ENCODE measurements at places on chromosomes 2 and 18.

GRCh38 chr2:65366595-65367125 is 65.7 kb downstream of the SPRED2 start:
- no peak for DNase-seq

GRCh38 chr18:3824101-3824500 is 374.1 kb downstream of the TGIF1 start:
- DNase-seq: no peak

- no peak for DNase-seq
These were observed 8.7 kb upstream of the RPRD1A start for GRCh38 chr18:36075862-36076587.

DNA sequence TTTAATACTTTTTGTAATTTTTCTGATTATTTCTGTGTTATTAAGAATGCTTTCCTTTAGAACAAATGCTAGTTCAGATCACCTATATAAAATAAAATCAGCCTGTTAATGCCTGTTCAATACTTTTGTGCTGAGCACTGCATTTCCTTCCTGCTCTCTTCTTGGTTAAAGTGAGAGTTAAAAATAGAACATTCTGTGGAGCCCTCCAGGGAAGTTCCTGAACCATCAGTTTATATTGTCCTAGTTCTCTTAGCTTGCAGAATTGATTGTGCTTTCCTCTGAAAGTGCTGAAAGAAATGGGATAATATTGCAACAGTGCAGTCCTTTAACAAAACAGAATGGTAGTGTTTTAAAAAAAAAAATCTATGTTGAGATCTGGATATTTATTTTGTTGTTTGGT is 74.6 kb upstream of the UBXN4 start:
- no peak for DNase-seq

GRCh38 chr2:10028988-10029874 is 14.1 kb upstream of the KLF11 start:
- DNase-seq: peak; percentile 85

DNA sequence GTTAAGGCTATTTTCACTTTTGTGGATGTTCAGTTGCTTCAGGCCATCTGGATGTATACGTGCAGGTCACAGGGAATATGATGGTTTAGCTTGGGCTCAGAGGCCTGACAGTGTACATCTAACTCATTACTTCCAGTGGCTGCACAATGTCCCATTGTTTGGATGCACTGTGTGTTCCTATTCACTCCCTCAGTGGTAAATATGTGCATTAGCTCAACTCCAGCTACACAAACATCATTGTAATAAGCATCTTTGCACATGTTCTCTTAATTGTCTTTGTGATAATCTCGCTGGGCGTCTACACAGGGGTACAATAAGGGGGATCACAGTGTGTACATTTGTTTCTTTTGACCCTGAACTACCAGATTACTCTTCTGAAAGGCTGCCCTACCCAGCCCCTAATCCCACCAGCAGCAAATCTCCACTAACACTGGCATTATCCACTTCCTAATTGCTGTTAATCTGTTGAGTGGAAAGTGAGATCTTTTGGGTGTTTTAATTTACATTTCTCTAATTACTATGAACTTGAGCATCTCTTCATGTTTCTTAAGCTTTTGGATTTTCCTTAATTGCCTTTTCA is 56.1 kb upstream of the POLE4 start:
- no peak for DNase-seq

- no peak for DNase-seq
These were observed 12.7 kb upstream of the BOK start for GRCh38 chr2:241545523-241546473.

GRCh38 chr2:33425586-33426031 is 50.8 kb upstream of the RASGRP3 start:
- DNase-seq: no peak

GRCh38 chr2:238939074-238939473 is 91.2 kb downstream of the TWIST2 start:
- peak; percentile 59 for DNase-seq

- DNase-seq: no peak
These were observed 558.3 kb upstream of the GCFC2 start for GRCh38 chr2:76268902-76269620.

DNA sequence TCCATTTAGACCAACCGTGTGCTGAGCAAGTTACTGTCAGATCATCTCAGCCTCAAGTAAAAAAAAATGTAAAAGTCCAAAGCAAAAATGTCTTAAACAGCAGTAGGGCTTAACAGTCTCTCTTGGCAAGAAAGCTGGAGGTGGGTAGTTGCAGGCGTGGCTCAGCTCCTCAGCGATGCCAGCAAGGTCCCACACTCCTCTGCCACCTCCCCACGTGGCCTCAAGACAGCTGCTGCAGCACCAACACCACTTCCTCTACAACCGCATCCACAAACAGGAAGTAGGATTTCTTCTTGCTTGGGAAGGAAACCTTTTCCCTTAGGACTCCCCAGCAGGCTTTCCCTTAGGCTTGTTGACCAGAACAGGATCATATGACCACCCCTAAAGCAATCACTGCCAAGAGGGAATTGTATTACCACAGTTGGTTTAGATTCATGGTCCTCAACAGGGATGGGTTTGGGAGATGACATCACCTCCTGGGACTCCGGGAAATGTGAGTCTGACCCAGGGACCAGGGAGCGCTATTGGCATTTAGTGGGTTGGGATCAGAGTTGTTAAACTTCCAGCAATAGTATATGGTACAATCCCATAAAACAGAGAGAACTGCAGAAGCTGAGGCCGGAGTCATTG is 97.1 kb downstream of the MAPK4 start:
- no peak for DNase-seq

GRCh38 chr18:38551881-38552280 is 986.3 kb upstream of the CELF4 start:
- no peak for DNase-seq

- DNase-seq: no peak
These were observed 94.8 kb upstream of the STPG4 start for GRCh38 chr2:47249931-47250330.

DNA sequence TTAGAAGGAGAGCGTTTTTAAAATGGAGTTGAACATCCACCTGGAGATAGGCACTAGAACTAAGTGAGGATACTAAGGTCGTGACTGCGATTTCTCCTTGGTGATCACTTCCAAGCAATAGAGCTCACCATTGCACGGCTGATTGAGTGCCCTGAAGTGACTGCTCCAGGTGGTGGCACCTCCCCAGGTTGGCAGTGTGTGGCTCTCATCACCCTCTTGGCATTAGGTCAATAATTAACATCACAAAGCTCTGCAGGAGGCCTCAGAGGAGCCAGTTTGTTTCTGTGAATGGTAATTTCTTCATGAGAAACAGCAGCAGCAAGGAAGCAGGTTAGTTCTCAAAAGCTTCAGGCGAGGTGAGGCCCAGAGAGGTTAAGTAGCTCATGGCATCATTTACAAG is 259.6 kb downstream of the CLIP4 start:
- no peak for DNase-seq

DNA sequence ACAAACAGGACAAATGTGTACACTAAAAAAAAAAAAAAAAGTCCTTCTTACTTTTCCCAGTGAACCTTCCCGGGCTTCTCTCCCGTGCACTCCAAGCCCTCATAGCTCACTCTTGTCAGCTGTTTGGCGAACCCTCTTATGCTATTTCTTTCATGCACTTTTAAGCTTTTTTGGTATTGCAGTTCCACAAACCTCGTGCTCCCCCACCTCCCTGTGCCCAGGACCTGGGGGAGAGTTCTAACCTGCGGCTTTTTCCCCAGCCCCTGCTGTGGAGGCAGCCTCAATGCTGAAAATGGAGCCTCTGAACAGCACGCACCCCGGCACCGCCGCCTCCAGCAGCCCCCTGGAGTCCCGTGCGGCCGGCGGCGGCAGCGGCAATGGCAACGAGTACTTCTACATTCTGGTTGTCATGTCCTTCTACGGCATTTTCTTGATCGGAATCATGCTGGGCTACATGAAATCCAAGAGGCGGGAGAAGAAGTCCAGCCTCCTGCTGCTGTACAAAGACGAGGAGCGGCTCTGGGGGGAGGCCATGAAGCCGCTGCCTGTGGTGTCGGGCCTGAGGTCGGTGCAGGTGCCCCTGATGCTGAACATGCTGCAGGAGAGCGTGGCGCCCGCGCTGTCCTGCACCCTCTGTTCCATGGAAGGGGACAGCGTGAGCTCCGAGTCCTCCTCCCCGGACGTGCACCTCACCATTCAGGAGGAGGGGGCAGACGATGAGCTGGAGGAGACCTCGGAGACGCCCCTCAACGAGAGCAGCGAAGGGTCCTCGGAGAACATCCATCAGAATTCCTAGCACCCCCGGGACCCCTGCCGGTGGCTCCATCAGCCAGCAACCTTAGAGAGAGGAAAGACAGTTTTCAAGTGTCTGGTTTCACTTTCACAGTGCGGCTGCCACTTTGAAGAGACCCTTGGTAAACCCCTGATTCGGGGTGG is 826 bp downstream of the KCNE4 start:
- DNase-seq: no peak

DNA sequence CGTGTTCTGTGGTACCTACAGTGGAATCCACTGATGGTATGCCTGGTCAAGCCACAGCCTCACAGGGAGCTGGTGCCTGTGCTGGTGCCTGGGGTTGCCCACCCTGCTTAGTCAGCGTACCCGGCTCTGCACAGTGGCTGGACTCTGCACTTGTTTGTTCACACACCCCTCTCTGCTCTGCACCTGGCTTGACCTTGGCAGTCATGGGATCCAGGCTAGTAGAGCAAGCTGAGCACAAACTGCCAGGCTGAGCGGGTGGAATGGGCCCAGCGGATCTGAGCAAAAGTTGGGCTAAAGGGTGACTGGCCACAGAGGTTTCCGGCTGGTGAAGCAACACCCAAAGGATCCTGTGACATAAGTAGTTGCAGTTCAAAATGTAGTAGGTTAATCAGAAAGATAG is 163.5 kb downstream of the CDH19 start:
- no peak for DNase-seq

DNA sequence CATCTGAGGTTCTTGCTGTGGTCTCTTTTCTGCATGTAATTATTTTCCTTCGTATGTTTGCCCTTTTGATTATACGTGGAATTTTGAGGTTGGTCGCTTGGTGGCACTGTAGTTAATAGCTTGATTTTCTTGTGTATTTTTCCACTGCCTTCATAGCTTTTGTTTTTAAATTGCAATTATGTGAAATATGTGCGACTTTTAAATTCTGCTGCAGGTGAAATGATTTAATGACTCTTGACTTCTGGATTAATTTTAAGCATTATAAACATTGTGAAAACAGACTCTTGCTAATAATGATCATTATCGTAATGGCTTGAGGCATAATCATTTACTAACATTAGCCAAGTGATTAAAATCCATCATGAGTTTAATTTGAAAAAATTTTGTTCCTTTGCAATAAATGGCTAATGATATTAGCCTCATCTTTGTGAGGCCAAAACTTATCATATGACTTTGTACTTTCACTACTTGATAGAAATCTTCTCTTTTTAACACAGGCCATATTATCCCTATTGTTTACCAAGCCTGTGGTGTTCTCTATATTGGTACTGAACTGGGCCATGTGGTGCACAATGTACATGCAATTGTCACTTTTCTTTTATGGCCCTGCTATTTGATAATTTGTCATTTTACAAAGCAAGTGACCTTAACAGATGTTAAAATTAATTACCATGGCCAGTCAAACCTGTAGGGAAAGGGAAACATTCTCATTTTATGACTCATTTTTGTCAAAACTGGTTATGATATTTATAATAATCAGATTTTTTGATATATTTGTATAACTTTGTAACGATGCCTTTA is 62.8 kb upstream of the NEUROD1 start:
- DNase-seq: no peak

DNA sequence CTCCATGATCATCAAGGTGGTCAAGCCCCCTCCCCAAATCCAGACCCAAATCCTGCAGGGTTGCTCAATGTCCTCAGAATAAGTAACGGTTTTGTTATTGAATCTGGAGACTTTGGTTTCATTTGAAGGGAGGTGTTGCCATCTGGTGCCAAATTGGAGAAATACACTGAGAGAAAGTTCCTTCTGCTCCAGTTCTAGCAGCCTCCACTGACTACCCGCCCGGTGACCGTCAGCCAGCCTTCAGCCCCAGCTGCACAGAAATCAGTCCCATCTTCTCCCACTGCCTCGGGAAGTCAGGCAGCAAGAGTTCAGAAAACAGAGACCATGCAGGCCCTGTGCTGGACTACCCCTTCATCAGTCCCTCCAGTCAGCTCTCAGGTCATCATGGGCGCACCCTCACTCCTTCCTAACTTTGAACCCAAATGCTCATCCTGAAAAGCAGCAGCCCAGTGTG is 38.7 kb downstream of the PKDCC start:
- no peak for DNase-seq

GRCh38 chr2:73700661-73701447 is 36.3 kb downstream of the TPRKB start:
- DNase-seq: no peak

DNA sequence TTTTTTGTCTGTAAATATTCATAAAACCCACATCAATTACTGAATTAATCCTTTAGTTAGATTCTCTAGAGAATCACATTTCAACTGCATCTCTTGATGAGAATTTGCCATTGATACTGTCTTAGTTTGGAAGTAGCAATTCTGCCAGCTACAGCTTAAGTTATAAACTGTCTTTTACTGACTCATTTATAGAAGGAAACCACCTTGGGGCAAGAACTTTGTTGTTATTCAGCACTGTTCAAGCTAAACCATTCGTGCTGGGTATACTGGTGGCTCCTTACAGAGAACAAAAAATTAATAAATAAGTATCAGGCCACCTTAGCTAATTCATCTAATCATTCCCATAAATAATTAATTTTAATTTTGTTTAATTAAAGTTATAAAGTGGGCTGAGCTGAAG is 1082.6 kb upstream of the CELF4 start:
- no peak for DNase-seq

- no peak for DNase-seq
These were observed 90.3 kb downstream of the LRP2 start for GRCh38 chr2:169272010-169272409.

GRCh38 chr2:59339121-59339836 is 1098.2 kb upstream of the FANCL start:
- no peak for DNase-seq

- DNase-seq: no peak
These were observed 229.1 kb upstream of the FN1 start for GRCh38 chr2:215664847-215665525.

GRCh38 chr2:75646583-75647425 is at the start of gene MRPL19:
Gene MRPL19, plus strand, starts transcription at chr2:75646783. Its CDS starts 25 bp downstream, at chr2:75646808.
- peak; percentile 88 for DNase-seq

DNA sequence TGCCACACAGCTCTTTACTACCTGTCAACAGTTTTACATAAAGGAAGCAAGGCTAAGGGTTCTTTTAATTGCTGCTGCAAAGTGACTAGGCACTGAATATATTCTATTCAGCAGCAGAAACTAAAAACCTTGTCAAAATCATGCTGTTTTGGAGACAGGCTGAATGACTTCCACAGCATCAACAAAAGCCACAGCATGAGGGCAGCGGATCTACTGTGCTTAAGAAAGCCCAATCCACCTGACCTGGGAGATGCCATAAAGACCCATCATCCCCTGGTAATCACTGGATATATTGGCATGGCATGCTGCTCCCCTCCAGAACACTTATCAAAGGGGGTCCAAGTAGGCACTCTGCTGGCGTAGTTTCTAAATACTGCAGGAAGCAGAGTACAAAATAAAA is 715.1 kb upstream of the SLC8A1 start:
- DNase-seq: no peak

- no peak for DNase-seq
These were observed 16.9 kb downstream of the PECR start for GRCh38 chr2:216064665-216065064.

GRCh38 chr2:227595797-227596196 is 2.9 kb upstream of the SCYGR2 start:
- no peak for DNase-seq
